ENCODE measurements at places on chromosomes 5 and 9.

- no peak for DNase-seq
These were observed 25.2 kb upstream of the ADAMTS6 start for GRCh38 chr5:65506961-65507360.

- DNase-seq, result peak; percentile 12
These were observed 215.5 kb upstream of the TNC start for GRCh38 chr9:115333277-115334070.

DNA sequence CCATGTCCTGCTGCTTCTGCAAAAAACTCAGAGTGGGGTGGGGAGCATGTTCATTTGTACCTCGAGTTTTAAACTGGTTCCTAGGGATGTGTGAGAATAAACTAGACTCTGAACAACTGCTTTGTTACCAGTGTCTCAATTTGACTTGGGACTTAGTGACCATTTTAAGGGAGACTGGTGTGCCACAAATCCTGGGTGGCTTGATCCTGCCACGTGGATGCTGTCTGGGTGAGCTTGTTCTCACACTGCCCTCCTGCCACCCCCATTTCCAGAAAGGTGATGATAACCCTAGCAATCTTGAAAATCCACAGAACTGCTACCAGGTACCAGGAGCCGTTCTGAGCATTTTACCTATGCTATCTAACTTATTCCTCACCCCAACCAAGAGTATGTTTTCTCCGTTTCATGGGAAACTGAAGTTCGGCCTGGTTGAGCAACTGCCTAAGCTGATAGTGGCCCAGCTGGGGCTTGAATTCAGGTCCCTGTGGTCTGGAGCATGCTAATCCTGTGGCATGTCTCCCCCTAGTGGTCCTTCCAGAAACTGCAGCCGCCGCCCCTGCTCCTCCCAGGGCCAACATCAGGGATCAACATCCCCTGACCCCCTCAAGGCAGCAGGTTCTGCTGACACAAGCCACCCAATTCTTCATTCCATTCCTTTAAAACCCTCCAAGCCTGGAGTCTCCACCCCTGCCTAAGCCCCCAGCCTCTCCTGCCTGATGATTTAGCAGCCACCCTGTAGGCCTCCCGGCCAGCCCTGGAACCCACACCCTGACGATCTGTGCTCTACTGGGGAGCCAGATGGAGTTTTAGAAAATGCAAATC is 2.8 kb downstream of the IL3 start:
- peak; percentile 78 for DNase-seq

- no peak for DNase-seq
These were observed 121.2 kb downstream of the GCNT1 start for GRCh38 chr9:76580188-76580587.

DNA sequence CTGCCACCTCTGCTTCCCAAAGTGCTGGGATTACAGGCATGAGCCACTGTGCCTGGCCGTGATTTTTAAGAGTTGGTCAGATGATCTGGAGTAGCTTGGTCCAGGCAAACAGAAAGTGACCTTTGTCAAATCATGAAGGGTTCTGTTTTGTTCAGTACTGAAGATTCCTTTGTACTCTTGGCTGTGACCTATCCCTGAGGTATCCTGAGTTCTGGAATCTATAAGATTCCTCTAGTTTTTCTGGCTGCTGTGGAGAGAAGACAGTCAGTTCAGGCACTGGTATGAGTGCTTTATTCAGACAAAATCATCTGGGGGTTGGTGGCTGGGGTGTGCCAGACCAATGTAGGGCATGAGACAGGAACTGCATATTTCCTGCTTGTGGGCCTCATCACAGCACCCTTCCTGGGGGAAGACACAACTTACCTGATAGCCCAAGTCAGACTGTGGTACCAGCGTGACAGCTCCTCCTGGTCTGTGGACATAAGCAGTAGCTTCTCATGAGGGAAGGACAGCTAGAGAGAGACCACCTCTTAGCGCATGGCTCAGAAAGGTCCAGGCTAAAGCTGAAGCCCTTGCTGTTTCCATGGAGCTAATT is 3.1 kb downstream of the ARHGEF39 start:
- DNase-seq, result no peak

- DNase-seq, result no peak
These were observed 282.9 kb upstream of the MVB12B start for GRCh38 chr9:126043681-126044080.

GRCh38 chr9:96203867-96204501 is 98.0 kb downstream of the HSD17B3 start:
- no peak for DNase-seq
